ENCODE measurements at places on chromosomes 16 and 17. TPM values are rescaled to one million over a fixed set of nuclear protein-coding genes. Genes with fewer than 3 reads are reported as not detected.

The MYCBPAP gene
- 3.4 TPM for total RNA-seq

The HAS3 gene
- 1.7 TPM for total RNA-seq

The ASB16 gene
- not detected for total RNA-seq

The TUFM gene
- total RNA-seq, result 120 TPM

The SOX9 gene
- 19.7 TPM for total RNA-seq

The TBX2 gene
- 13.1 TPM for total RNA-seq

The CDT1 gene
- total RNA-seq, result 3.6 TPM

The SLC38A8 gene
- 0.28 TPM for total RNA-seq

The METTL2A gene
- total RNA-seq, result 28.3 TPM

The AGRP gene
- total RNA-seq, result not detected

The ARHGAP44 gene
- total RNA-seq, result 26.2 TPM

The IGFALS gene
- total RNA-seq, result not detected

The RPAIN gene
- 50.1 TPM for total RNA-seq

The SMURF2 gene
- 47.8 TPM for total RNA-seq

The AIPL1 gene
- total RNA-seq, result not detected
